ENCODE measurements at places on chromosomes 16 and 17.

- no peak for DNase-seq
These were observed 8.9 kb downstream of the CIBAR2 start for GRCh38 chr16:85103114-85104079.

GRCh38 chr17:62596662-62597061, 30.8 kb upstream of the MRC2 start:
- DNase-seq = no peak

DNA sequence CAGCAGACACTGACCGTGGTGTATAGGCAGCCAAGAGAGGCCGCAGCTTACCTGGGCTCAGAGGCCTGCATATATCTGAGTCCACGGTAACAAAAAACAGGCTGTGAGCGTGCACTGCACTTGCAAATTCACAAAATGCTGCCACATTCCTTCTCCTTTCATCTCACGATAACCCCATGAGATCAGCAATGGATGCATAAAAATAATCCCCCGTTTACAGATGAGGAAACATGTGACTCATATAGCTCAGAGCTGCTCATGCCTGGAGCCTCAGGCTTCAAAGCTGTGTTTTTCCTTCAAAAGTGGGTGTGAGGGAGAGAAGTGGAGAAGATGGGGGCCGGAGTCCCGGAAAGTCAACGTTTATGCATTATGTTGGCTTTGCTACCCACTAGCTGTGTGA, 118.3 kb upstream of the FOXF1 start:
- DNase-seq = no peak

- DNase-seq = no peak
These were observed 18.5 kb upstream of the NTN1 start for GRCh38 chr17:9002606-9003354.

GRCh38 chr16:87675111-87675719, 72.9 kb downstream of the JPH3 start:
- no peak for DNase-seq

DNA sequence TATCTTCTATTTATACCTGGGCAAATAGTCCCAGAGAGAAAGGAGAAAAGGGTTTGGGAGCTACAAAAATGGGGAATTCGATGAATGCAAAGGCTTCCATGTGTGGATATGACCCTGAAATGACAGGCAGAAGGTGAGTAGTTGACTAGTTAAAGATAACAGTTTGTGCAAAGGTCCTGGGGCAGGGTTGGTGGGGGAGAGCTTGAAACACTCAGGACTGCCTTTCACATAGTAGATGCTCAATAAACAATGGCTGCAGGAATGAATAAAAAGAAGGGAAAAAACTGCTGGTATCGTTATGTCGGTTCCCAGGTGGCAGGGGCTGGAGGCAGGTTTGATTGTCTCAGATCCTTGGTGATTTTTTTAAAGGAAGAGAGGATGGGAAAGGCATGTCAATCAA, 445.5 kb downstream of the HAPSTR1 start:
- no peak for DNase-seq

All from NCI-H446 (cell line).